ENCODE measurements at places on chromosomes 2 and 18.

DNA sequence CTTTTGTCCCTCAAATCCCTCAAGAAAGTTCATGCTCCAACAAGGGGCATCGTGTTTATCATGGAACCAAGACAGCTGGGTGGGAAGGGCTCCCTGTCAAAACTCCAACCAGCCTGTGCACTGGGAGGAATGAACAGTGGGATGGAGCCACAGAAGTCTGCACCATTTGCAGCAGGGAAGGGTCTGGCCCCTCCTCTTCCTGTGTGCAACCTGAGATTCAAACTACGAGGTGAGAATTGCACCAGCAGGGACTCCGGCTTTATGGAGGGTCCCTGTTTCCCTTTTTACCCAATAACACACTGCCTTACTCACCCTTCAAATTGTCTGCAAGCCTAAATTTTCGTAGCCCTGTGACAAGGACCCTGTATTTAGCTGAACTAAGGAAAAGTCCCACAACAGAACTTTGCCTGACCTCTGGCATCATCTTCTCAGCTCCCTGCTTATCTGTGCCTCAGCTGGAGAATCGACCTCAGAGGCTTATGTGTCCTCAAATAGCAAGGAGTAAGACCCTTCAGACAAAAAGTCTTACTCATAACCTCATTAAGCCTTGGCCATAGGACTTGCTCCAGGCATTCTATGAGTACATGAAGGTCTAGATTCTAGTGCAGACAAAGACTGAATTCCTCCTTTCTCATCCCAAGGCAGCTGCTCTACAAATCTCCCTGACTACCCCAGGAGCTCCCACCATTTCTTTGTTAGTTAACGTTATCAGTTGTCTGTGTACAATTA, 178.3 kb upstream of the SERPINE2 start:
- no peak for DNase-seq

DNA sequence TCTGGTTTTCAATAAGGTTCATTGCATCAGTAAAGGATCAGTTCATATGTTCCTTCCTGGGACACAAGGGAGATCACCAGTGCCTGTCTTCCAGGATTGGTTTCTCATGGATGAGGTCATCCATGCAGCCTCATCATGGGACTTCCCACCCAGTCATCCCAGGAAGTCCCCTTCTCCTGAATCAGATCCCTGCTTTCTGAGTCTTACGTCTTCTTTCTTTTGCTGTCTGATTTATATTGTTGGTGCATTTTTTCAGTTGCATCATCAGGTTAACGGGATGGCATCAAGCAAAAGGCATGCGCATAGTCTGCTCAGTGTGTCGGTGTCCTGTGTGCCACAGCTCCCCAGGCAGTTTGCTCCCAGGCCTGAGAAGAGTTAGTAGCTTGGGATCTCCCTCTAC, 105.9 kb downstream of the SOX11 start:
- DNase-seq = no peak

GRCh38 chr2:225600444-225600843, 200.9 kb downstream of the NYAP2 start:
- no peak for DNase-seq

DNA sequence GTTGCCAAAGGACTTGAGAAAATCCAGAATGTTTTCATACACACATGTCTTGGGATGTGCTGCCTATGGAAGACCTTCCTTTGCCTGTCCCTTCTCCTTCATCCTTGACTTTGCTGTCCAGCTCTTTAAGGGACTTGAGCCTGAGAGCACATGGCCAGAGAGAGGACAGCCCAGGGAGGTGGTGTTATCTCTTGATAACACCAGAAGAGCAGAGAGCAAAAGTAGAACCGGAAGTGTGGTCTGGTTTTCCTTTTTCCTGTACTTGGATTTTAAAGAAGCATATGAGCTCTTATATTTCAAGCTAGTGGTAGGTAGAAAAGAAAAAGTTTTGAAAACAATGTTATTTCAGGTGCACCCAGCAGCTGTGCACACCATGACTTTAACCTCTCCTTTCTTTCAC, 94.1 kb upstream of the ZNF532 start:
- DNase-seq = no peak

GRCh38 chr2:67702937-67703336, 305.8 kb downstream of the ETAA1 start:
- no peak for DNase-seq

DNA sequence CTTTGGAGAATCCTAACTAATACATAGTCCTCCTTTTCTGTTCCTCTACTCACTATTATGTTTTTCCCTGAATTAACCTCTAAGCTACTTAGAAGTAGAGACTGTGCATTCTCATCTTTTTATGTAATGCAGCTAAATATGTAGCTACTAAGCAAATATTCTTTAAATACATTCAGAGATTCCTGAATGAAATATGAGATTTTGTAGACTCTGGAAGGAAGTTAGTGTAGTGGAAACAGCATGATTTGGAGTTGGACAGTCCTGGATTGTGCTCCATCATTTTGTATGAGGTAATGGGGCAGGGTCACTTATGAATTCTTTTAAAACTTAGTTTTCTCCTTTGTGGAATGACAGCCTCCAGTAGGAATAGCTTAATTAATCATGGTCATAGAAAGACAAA, 24.7 kb upstream of the NT5C1B start:
- DNase-seq = no peak

DNA sequence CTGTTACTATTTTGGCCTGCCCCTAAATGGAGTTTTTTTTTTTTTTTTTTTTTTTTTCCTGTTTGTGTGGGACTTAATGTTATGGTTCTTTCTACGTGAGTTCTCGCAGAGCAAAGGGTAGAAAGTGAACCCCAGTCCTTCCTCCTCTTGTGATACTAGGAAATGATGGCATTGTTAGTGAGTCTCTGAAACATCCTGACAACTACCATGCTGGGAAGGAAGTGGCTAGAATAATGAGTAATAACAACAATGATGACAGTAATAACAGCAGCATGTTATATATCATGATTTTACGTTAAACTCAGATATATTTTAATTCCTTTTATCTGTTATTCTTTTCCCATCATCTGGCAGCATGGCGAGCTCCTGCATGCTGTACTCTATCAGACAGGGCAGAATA, 216.2 kb upstream of the LINC00305 start:
- no peak for DNase-seq

DNA sequence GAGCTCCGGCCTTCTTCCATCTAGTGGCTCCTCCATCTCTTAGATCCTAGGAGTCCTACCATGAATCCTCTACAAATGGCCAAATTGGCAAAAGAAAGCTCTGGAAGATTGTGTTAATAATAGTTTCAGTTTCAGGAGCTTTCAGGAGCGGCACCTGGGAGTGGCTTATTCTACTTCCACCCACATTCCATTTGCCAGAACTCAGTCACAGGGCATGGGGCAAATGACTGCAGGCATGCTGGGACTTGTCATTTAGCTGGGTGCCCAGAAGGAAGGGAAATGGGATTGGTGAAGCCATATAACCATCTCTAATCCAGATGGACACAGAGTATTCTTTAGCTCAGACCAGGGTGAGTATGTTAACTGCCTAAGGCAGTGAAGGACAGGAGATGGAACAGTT, 3.6 kb upstream of the LRATD1 start:
- DNase-seq = no peak

DNA sequence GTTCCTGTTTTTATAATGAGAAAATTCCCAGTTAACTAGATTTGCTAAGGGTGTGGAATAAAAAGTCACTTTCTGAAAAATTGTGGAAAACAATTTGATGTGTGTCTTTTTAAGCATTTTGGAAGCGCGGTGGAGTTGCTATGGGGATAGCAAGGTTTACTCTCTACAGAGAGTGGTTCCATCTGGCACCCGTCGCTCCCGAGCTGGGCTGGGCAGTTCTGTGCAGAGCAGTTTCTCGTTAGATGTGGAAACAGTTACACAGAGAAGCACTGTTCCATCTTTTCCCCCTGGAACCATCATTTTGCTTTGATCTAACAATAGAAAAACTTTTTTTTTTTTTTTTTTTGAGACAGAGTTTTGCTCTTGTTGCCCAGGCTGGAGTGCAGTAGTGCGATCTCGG, 17.4 kb downstream of the LDLRAD4 start:
- DNase-seq = no peak

DNA sequence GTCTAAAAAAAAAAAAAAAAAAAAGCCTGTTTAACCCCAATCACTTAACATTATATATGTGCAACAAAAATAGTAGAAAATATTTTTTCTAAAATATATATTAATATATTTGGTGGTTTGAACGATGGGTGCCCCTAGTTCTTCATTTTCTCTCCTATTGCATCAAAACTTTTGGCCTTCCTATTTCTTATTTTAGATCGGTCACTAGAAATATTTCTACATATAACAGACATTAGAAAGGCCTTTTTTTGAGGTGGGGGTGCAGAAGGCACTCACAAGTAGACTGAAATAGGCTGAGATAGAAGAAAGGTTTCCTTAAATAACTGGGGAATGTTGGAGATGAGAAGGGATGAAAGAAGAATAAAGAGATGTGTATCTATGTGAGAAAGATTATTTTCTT, 49.3 kb upstream of the AP1S3 start:
- no peak for DNase-seq

DNA sequence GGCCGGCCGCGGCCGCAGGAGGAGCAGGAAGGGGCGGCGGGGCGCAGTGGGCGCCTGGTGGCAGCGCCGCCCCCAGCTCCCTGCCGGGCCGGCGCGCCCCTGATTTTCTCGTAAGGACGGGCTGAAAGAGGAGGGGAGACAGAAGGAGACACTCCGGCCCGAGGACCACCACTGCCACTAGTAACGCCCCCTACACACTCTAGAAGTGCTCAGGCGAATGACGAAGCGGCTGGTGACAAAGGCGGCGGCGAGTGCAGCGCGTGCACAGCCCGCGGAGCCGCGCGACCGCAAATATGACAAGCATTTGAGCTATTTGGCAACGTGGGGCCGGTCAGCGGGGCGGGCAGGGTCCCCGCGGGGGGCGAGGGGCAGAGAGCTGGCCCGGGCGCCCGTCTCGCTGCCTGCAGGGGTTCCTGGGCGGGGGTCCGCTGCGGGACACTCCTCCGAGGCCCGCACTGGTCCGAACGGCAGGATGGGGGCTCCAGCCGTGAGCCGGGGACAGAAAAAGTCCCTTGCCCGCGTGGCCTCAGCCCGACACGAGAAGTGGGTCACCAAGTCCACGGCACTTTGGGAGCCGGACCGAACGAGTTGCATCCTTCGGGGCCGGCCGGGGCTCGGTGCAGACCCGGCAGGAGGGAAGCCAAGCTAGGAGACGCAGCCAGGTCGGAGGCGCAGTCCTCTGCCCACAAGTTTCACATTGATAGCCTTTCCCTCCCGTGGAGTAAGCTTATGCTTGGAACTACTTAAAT, 524 bp upstream of the SERTAD2 start:
- DNase-seq = peak; percentile 92

DNA sequence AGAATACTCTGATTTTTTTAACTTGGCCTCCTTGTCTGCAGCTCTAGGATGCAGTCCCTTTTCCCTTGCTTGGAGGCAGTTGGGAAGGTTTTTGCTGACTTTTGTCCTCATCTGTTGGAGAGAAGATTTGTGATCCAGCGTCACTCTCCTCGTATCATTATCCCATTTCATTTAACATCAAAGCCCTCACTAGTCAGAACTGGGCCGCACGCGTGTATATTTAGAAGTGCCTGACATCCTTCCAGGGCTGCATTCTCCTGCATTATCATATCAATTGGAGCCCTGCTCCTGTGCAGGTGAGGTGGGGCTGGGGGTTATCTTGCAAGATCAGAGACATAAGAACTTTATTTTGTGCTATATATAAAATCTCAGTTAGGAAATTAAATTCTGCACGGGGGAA, 435.1 kb upstream of the HS6ST1 start:
- no peak for DNase-seq

DNA sequence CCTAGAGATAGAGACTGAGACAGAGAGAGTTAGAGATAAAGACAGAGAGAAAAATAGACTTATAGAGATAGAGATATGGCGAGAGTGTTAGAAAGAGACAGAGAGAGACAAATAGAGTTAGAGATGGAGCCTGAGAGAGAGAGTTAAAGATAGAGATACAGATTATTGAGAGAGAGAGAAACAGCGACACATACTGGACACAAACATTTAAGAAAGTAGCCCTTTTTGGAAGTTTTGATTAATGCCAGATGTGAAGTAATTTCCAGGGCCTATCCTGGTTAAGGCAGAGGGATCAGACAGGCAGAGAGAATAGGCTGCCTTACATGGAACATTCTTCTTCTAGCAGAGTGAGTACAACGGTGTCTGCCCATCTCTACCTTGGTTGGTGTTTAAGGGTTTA, 311.6 kb upstream of the CDH7 start:
- no peak for DNase-seq

DNA sequence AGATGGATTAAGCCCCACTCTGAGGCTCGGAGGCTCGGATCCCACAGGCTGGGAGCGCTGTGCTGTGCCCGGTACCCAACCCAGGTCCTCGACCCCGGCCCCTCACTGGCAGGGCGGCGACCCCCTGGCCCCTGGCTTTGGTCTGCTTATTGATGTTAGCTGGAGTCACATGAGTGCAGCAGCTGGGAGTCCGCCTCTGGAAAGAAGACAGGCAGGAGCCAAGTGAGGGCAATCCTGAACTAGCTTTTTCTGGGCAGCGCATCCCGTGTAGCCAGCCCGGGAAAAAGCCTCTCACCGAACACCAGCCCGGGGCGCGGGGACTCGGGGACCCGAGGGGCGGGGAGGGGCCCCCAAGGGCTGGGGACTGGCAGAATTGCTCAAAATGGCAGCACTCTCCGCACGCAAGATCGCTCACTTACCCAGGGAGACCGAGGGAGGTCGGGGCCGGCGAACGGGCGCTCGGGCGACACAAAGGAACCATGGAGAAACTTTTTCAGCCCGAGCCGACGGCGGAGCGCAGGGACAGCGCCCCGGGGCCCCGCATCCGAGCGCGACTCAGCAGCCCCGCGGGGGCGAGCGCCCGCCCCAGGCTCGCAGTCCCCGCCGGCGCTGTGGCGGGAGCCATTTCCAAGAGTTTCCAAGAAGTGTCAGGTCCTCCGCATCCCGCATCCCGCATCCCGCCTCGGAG, 567 bp downstream of the TMEM200C start:
- DNase-seq = no peak

- no peak for DNase-seq
Measured at GRCh38 chr2:173571021-173571821, 216.5 kb downstream of the CDCA7 start.

DNA sequence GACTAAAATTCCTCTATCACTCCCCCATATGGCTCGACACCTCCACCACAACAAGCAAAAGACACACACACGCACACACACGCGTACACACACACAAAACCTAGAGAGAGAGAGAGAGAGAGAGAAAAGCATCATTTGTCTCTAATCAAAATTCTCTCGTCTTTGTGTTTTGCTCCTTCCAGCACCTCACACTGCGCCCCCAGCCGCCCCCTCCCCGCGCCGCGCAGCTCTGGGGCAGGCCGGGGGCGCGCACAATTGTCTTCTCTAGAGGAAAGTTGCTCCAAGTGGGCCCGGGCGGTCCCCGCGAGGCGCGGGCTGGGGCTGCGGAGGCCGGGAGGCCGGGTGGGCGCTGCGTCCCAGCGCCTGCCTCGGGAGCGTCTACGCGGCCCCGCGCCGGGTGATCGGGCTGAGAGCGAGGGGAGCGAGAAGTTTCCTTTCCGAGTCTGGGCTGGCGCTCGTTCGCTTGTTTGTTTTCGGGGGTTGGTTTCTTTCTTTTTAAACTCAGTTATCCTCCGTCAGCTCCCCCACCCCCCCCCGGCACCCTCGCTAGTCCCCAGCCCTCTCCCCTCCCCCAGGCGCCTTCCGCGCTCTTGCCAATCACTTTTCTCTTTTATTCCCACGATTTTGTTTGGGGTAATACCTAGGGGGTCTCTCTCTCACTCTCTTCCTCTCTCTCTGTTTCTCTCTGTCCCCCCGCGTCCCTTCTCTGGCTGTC, 4.1 kb downstream of the ZEB2 start:
- peak; percentile 55 for DNase-seq

Measured in CD14-positive monocyte (primary cell).